ENCODE measurements at places on chromosomes 1 and 21.

DNA sequence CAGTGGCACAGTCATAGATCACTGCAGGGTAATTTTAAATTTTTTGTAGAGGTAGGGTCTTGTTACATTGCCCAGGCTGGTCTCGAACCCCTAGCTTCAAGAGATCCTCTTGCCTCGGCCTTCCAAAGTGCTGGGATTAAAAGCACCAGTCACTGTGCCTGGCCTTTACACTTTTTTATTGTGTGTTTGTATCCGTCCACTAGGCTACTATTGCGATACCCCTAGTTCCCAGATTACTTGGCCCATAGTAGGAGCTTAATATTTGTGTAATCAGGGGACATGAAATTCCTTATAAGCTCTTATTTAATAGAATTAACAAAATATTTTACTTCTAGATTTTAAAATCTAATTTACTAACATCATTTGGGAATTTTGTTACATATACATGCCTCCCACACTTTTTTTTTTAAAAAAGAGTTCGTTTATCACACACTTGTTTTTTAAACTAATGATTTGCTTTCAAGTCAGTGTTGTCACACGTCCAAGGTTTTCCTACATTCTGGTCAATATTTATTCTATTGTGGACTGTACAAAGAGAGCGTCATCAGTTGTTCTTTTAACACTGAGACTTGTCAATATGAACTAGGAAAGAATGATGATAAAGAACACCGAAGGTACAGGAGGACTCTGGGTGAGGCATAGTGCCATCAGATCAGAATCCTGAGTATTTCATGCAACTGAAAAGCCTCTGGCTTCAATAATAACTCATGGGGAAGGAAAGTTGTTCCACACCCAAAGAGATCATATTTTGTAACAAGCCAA is 63.7 kb downstream of the LEPR start:
- DNase-seq, result no peak

- no peak for DNase-seq
Observed at GRCh38 chr1:234994436-234995295, 134.0 kb downstream of the TOMM20 start.

DNA sequence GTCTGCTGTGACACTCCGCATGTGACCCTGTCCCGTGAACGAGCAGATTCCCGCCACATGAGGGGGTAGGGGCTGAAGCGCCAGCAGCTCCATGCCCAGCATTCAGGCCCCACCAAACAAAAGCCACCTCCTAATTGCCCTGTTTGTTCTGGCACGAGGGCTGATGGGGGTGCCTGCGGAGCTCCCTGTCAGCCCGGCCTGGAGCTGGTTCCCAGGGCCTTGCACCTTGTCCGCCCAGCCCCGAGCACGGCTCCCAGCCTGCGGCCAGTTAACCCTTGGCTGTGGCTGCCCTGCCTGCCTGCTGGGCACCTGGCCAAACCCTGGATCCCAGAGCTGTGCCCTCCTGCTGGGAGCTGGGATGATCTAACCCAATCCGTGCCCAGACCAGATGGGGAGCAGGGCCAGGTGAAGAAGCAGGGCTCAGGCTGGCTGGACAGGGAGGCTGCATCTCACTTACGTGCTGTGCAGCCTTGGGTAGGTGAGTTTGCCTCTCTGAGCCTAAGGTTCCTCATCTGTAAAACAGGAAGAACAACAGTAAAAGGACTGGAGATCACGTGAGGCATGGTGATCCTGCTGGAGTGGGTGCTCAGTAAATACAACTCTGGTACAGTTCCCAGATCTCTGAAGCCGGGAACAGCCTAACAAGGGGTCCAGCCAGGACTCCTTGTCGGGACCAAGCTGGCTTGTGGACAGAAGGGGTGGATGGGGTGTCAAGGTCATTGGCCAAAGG is 110.9 kb upstream of the IFFO2 start:
- no peak for DNase-seq

GRCh38 chr1:17475752-17476151 is 36.3 kb upstream of the RCC2 start:
- no peak for DNase-seq

- DNase-seq, result no peak
Observed at GRCh38 chr1:42993502-42994136, 35.0 kb upstream of the SLC2A1 start.

- DNase-seq, result no peak
Observed at GRCh38 chr1:228743405-228743804, 8.1 kb downstream of the RHOU start.

DNA sequence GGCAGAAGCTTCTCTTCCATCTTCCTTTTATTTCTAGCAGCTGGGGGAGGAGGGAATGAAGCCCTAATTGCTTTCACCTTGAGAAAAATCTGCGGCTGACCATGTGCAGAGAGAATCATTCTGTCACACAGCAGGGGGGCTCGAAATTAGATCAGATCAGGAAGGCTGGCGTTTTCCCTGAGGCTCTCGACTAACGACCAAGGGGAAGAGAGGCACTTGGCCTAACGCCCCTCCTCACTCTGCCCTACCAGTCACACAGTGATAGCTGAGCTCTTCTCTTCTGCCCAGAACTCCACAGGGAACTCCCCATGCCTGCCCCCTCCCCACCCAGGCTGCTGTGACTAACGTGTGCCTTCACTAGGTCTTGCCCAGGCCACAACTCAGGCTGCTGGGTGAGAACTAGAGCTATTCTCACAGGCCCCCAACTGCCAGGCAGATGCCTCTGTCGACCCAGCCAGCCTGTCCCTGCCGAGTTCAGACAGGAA is 26.5 kb upstream of the KHDRBS1 start:
- no peak for DNase-seq

GRCh38 chr1:247459507-247459906 is 1.6 kb upstream of the OR2B11 start:
- DNase-seq, result no peak

DNA sequence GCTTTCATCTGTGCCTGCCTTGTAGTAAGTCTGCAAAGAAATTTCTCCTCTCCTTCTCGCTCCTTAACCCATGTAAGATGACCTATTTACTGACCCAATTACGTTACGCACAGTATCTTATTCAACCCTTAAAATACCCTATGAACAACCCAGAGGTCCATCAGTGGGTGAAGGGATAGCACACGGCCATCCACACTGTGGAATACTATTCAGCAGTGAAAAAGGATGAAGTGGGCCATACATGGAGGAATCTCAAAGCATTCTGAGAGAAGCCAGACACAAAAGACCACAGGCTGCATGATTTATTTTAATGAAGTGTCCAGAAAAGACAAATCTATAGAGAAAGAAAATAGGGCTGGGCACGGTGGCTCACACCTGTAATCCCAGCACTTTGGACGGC is 23.8 kb upstream of the RSPO1 start:
- no peak for DNase-seq

DNA sequence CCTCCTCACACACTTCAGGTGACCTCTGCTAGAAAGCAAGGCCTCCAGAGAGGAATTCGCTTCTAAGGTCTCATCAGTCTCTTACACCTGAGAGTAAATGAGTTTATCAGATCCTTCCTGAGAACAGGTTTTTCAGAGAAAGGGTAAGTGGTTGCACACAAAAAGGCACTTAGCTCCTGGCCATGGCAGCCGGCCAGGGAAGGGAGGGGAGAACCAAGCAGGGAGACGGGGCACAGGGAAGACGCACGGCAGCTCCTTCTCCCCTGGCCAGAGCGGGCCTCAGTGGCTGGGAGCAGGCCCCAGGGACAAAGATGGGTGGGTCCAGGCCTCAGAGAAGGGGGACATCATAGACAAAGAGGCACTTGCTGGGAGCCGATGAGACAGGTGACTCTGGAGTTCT is 3.6 kb upstream of the TNNT2 start:
- no peak for DNase-seq

DNA sequence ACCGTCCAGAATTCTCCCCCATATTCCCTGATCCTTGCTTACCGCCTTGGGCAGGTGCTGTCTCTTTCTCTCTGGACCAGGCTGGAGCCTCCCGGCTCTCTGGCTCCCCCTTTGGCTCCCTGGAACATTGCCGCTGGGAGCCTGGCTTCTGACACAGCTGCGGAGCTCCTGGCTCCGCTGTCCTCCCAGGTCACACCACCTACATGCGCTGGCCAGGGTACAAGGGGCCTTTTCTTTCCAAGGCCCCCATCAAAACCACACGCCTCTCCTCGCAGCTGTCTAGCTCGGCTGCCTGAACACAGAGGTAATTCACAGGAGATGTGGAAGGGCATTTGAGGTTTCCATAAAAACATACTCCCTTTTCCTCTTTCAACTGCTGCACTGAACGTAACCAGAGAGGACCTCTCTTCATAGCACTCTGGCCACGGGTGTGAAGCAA is 7.5 kb upstream of the ZNF648 start:
- DNase-seq, result peak; percentile 36

DNA sequence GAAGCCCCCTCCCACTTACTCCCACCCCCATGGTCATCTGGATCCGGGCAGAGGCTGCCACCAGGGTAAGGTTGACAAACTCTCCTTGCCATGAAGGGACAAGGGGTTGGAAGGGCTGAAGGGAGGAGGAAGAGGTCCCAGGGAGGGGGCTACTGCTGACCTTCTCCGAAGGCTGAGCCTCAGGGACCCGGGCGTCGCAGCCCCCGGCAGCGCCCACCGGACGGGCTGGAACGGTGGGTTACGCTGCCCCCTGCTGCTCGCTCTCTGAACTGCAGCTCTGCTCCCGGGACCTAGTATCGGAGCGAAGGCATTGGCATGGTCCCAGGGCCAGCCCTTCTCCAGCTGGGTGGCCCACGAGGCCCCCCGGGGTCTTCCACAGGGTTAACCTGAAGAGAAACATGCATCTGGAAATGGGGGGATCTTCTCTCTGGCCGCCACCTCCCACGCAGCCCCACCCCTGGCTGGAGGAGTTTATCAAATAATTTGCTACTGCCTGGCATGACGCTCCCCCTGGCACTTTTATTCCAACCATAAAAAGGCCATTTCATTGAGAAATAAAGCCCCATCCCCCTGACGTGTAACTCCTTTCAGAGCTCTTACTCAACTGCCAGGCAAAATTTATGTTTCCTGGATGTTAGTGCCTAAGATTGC is 70.4 kb upstream of the TARDBP start:
- peak; percentile 66 for DNase-seq

DNA sequence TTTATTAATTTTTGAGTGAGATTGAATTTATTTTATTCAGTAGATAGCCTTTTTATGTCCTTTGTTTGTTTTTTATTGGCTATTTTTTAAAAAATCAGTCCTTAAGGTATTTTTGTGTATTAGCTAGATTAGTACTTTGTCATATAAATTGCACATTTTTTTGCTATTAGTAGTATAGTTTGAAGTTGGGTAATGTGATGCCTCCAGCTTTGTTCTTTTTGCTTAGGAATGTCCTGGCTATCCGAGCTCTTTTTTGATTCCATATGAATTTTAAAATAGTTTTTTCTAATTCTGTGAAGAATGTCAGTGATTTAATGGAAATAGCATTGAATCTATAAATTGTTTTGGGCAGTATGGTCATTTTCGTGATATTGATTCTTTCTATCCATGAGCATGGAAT is 80.4 kb downstream of the MAN1A2 start:
- no peak for DNase-seq

- DNase-seq, result no peak
Observed at GRCh38 chr21:42081138-42081537, 10.0 kb downstream of the UMODL1 start.

GRCh38 chr1:175870217-175870616 is 126.8 kb upstream of the TNR start:
- no peak for DNase-seq

- DNase-seq, result no peak
Observed at GRCh38 chr1:53683986-53684740, 54.8 kb downstream of the GLIS1 start.

- DNase-seq, result no peak
Observed at GRCh38 chr21:43924421-43925095, 59.5 kb downstream of the AGPAT3 start.

GRCh38 chr1:186605762-186606350 is 74.4 kb downstream of the PTGS2 start:
- peak; percentile 8 for DNase-seq

- DNase-seq, result no peak
Observed at GRCh38 chr1:22588899-22589422, 25.7 kb downstream of the EPHA8 start.

- DNase-seq, result no peak
Observed at GRCh38 chr1:93109578-93109977, 30.5 kb downstream of the MTF2 start.

DNA sequence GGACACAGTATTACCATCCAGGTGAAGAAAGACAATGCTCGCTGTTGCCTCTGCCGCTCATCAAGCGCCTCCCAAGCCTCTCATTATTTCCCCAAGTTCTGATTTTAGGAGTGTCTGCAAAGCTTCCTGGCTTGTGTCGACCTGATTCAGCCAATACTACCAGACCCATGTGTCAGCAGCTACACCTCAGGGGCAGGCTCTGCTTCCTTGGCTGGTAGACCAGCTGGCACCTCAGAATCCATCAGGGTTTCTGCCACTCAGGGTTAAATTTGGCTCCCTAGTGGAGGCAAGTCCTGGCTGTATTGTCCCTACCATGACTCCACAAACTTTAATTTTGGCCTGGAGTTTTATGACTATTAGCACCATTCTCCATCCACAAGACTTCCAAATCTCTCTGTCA is 35.4 kb downstream of the SUSD4 start:
- no peak for DNase-seq

DNA sequence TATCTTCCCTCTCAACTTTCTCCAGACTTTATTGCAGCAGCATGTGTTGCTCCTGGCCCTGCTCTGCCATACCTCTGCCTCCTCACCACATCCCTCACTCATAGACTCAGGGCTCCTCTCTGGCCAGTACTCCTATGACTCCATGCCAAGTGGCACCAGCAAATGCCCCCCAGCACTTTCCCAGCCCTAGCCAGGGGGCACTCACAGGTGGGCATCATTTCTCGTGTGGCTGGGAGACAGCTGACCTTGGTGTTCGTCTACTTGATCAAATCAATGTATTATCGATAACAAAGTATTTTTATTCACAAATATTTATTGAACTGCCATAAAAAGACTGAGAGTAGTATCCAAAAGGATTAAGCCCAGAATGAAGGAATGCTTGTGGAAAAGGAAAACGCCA is 418.2 kb downstream of the FAM72C start:
- DNase-seq, result no peak

GRCh38 chr21:46149205-46149901 is 6.0 kb downstream of the FTCD start:
- DNase-seq, result no peak

- no peak for DNase-seq
Observed at GRCh38 chr1:198682850-198683249, 44.0 kb downstream of the PTPRC start.

DNA sequence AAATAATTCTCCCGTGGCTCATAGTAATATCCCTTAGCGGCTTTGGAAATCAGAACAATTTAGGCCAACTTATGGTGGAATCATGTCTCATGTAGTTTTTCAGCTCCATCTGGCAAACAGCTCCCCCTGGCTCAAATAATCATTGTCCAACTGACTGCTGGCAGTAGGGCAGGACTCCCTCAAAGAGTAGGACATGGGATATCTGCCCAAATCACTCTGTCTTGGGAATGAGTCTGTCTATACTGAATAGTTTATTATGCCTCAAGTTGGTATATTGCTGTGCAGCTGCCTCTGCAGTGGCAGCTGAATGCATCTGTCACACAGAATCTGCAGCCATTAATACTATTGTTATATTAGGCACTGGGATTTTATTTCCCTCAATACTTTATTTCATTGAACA is 255.7 kb downstream of the COL11A1 start:
- DNase-seq, result no peak

GRCh38 chr1:190474650-190475211 is 2.9 kb downstream of the BRINP3 start:
- no peak for DNase-seq
